ENCODE measurements at places on chromosomes 7 and 10.

- peak; percentile 73 for DNase-seq
These were observed at the start of gene VWA2 for GRCh38 chr10:114239117-114239993. VWA2 (plus strand) TSS chr10:114239254; CDS start chr10:114248714, 9,460 bp downstream.

- no peak for DNase-seq
These were observed 122.8 kb downstream of the CUBN start for GRCh38 chr10:17006631-17007417.

DNA sequence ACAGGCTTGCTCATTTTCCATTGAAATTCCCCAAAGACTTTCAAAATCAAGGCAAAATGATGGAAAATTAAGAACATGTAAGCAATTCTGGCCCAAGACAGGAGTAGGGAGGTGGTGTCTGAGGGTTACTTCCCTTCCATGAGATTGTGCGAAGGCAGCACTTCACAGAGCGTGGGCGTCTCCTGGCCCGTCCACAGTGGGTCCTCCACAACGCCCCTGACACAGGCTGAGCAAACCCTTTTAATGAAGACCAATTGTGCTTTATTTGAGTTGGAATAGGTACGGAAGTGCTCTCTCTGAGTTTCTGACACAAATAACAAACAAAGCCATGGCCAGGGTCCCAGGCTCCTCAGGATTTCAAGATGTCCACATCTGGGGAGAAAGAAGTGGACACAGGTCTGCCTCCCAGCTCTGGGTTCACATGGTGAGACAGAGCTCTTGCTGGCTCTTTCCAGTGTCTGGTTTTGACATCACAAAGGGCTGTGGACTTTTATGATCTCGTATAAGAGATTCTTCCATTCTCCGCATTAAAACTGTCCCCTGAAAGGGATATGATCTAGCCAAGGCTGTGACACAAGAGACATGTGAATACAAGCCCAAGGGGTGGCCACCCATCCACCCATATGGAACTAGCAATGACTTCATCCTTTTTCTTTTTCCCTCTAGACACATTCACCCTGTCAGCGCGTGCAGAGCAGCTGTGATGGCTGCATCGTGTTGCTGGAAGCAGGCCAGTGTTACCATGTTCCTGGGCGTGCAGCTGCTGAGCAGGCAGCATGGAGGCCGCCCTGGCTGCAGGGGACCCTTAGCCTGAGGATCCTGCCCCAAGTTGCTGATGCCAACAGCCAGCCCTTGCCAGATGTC, 145.6 kb downstream of the ADAM12 start:
- no peak for DNase-seq

GRCh38 chr7:103569621-103570305, 123.8 kb upstream of the SLC26A5 start:
- DNase-seq = no peak

DNA sequence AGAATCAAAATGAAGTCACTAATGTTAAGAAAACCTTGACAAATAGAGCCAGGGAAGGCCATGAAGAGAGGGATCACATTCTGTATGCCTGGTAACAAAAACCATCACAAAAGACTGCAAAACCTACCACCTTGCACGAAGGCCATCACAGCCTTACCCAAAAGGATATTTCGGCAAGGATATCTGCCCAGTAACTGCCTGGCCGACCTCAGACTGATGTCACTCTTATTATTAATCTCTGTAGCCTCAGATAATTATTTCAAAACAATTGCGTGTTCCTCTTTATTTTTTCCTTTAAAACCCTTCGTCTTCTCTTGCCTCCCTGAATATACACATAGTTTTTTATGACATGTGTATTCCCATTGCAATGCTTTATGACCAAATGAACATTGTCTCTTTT, 52.5 kb downstream of the CDC14C start:
- DNase-seq = no peak

All from SW480 (cell line).